K562 (cell line): ENCODE measurements at places on chromosomes 1 and 21.

DNA sequence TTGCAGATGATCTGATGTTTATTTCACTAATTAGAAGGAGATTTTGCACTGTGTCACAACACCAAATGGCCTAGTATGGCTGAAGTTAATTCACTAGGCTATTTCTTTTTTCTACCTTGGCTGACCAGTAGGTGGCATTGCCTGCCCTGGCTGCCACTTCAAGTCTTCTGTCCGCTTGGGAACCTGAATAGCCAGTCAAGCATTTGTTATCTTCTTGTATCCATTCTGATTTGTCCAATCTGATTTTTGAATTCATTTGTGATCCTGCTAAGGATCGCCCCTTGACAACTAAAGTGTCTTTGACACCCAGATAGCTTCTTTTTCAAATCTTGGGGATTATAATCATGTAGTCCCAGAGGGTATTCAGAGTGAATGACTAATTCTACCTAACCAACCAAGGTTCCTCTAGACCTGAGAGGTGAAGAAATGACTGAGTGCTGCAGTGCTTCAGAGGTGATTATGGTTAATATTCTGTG, 99.4 kb downstream of the GIPC2 start:
- DNase-seq = peak; percentile 57

GRCh38 chr1:167294528-167294927, 73.8 kb downstream of the POU2F1 start:
- no peak for DNase-seq

- peak; percentile 72 for DNase-seq
Observed at GRCh38 chr1:235011599-235012435, 116.8 kb downstream of the TOMM20 start.

DNA sequence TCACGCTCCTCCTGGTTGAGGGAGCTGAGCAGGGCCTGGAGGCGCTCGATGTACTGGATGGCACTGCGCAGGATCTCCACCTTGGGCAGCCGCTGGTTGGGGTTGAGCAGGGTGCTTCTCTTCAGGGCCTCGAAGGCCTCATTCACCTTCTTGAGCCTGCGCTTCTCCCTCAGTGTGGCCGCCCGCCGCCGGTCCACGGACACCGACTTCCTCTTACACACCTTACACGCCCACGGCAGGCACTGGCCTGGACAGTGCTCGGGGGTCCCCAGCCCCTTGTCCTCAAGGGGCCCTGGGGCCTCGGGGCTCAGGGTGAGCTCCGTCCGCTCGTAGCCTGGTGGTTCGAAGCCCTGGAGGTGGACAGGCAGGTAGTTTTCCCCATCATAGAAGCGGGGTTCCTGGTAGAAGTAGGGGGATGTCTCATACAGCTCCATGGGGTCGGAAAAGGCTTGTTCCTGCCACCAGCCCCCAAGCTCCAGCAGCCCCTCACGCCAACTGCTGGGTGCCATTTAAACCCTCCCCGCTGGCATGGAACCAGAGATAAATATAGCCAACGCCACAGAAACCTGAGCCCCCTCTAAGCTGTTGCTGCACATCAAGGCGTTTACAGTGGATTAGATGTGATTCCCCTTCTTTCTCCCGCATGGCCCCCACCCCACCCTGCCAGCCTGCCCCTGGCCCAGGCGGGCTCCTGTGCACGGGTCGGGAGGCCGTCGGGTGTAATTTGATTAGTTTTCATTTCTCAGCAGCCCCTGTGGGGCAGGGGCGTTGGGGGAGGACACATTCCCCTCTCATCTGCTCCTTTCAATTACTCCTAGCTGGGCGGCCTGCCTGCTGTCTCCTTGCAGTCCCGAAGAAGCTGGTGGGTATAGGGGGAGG, at the start of gene MYOG:
Gene MYOG (minus strand): TSS at position 485 of the 879 bp plus-strand sequence. CDS start 51 bp downstream, at position 434.
- no peak for DNase-seq

- no peak for DNase-seq
Observed at GRCh38 chr1:116092752-116093489, 18.3 kb upstream of the MAB21L3 start.

GRCh38 chr1:53442299-53442698, 16.9 kb upstream of the DMRTB1 start:
- no peak for DNase-seq

GRCh38 chr1:27522432-27523336, 32.7 kb upstream of the WASF2 start:
- DNase-seq = peak; percentile 87

DNA sequence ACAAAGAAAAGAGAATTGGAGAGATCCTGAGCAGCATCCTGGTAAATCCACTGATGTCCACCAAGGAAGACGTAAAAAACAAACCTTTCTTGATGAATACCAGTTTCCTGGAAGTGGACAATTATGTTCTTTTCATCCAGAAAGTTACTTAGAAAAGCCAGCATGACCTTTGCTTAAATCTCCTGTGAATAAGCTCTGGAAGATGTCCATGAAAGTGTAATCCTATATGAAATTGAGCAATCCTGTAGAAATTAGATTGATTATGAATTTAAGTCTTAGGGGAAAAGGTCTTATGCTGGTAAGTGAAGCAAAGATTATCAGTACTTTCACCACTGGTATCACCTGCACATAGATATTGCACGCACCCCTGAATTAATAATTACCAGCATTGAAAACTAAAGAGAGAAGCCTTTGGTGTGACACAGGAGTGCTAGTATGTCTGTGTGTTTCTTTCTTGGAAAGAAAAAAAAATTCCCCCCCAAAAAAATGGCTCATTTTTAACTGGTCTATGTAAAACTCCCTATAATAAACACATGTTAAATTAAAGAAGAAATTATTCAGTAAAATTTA, 164.5 kb upstream of the LHX8 start:
- DNase-seq = no peak

DNA sequence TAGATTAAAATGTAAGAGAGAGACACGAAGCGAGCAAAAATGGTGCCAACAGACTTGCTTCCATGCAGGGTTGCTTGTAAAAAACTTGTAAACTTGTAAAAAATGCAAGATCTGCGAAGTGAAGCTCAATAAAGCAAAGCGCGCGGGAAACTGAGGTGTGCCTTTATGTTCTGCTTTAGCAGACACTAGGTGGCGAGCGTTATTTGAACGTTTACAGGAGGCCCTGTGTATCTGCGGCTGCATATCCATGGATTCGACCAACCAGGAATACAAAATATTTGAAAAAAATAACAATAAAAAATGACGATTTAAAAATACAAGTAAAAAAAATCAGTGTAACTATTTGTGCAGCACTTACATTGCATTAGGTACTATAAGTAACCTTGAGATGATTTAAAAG, 1.5 kb downstream of the UBE2G2 start:
- DNase-seq = no peak

GRCh38 chr1:213681788-213682340, 305.9 kb upstream of the PROX1 start:
- DNase-seq = no peak

DNA sequence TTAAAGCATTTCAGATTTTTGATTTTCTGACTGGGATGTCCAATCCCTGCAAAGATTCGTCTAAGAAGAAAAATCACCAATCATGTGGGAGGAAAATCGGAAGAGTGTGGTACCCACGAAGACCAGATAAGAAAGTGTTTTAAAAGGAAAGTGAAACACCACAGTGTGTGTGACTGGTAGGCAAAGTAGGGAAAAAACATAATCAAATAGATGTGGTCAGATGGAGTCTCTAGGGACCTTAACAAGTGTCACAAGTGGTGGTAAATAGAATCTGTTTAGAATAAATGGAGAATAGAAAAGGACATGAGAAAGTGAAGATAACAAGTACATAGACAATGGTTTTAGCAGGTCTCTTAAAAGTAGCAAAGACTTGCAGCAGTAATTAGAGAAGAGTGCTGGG, 154.6 kb downstream of the SLC30A10 start:
- DNase-seq = no peak

DNA sequence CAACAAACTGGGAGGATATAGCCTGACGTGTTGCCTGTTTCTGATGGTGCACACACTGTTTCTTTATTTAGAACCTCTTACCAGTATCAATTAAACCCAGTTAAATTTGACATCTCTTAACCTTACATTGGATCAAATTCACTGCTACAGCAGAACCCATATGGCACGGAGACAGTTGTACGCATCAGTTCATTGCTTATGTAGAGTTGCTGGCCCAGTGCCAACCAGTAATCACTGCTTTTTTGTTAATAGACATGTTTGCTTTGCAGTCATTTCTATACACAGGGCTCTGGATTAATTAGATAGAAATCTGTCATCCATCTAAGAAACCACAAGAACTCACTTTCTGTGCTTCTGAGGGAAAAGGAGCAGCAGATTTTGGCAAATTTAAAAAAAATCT, 154.0 kb downstream of the RWDD3 start:
- no peak for DNase-seq

DNA sequence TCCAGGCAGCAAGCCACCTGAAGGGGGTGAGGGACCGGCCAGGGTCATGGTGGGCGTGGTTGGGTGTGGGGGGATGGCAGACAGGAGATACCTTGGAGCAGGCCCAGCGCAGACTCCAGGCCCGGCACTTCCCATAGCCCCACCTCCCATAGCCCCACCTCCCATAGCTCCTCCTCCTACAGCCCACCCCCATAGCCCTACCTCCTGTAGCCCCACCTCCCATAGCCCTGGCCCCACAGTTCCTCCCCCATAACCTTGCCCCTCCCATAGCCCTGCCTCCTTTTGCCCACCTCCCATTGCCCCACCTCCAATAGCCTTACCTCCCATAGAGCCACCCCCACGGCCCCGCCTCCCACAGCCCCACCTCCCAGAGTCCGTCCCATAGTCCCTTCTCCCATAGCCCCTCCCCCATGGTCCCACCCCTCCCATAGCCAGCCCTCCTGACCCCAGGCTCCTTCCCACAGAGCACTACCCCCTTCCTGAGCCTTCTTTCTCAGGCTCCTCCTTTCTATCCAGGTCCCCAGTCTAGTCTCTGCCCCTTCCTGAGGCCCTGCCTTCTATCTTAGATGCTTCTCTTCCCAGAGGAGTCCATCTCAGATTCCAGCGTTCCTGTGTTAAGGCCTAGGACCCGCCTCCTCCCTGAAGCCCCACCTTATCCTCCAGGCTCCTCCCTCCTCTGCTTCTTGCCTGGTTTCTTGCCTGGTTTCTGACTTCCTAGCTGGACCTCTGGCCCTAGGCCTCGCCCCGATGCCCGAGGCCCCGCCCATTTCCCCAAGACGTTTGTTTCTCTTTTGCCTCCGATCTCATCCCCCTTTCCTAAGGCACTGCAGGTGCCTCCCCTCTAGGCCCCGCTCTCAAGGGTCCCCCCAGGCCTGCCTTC, 46.8 kb downstream of the PTPRU start:
- peak; percentile 99 for DNase-seq

GRCh38 chr1:54337928-54338327, 68.3 kb downstream of the SSBP3 start:
- DNase-seq = no peak

DNA sequence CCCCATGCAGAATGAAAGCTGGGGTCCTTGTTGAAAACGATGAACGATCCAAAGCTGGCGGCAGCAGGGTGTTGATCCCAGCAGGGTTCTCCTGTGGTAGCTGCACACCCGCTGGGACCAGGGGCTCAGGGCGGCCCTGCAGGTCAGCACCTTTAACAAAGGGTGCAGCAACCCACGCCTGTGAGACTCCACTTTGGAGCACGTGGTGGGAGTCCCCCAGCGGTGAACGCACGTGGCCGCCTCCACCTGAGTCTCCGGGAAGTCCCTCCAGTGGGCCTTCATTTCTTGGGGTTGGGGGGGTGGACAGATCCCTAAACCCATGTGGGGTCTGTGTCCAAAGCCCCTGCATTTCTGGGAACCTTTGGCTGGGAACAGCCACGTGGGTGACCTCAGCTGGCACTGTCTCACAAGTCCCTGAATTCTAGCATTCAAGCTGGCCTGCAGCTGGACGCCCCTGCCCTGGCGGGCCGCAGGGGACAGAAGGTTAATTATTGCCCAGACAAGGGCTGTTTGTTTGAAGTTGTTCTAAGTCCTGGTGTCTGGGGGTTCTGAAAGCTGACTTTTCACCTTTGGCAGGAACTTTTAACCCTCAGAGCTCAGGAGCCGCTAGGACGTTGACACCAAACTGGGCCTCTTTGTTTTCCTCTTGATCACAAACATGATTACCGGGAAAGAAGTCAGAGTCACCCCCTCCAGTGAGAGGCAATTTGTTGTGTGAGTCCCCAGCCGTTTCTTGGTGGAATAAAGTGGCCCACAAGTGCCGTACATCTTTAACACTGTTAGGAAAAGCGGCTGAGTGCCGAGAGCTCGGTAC, 64.5 kb downstream of the COL18A1 start:
- DNase-seq = no peak

GRCh38 chr1:229238231-229238630, 32.7 kb upstream of the RAB4A start:
- DNase-seq = no peak

- DNase-seq = no peak
Observed at GRCh38 chr1:190067592-190067991, 410.1 kb downstream of the BRINP3 start.

DNA sequence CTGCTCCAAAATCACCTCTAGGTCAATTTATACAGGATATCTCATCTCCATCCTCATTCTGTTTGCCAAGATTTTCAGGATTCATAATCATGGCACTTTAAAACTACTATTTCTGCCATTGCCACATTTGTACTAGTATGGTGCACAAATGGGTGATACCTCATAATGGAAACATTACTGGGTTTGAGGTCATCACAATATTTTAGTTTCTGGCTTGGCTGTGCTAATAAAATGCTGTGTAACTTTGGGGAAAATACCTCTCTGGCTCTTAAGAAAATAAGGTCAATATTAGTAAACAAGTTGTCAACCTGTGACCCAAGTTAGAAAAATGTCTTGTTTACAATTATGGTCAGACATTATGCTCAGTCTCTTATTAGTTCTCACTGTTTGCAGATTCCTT, 4.7 kb upstream of the SLAMF7 start:
- DNase-seq = no peak

DNA sequence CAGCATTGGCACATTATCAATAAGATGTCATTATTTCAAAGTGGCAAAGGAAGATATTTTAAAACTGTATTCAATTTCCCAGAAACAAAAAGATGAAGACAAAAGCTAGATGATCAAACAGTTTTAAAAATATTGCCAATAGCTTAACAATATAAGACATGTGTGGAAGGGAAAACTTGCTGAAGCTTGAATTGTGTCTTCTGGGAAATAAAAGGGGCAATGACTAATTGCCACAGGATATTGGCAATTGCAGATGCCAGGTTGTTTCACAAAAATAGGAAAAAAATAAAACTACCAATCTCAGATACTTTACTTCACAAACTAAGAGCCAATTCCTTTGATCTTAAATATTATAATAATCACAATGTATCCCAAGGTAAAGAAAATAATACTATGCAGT, 679.8 kb upstream of the ADAMTS5 start:
- DNase-seq = no peak

- no peak for DNase-seq
Observed at GRCh38 chr21:27257908-27258556, 291.1 kb upstream of the ADAMTS5 start.

GRCh38 chr1:4825800-4826450, 171.5 kb downstream of the AJAP1 start:
- no peak for DNase-seq
